ENCODE measurements at places on chromosomes 7 and 10.

GRCh38 chr10:49179699-49180443, 8.3 kb downstream of the TMEM273 start:
- DNase-seq: no peak

DNA sequence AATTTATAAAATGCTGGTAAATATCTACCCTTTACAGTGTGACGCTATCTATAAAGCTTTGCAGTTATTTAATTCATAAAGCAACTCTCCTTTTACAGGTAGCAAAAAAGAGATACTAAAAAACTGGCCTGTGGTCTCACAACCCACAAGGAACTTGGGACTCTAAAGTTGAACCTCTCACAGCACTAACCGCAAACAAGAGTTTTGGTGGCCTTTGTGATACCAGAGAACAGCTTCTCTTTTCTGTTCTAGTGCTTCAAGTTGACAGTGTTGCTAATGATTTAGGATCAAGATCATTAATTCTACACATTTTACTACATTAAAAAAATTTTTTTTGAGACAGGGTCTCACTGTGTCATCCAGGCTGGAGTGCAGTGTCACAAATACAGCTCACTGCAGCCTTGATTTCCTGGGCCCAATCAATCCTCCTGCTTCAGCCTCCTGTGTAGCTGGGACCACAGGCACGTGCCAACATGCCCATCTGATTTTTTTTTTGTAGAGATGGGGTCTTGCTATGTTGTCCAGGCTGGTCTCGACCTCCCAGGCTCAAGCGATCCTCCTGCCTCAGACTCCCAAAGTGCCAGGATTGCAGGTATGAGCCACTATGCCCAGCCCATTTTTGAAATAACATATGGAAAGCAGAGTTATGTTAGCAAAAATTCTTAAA, 56.0 kb upstream of the ST8SIA6 start:
- no peak for DNase-seq

DNA sequence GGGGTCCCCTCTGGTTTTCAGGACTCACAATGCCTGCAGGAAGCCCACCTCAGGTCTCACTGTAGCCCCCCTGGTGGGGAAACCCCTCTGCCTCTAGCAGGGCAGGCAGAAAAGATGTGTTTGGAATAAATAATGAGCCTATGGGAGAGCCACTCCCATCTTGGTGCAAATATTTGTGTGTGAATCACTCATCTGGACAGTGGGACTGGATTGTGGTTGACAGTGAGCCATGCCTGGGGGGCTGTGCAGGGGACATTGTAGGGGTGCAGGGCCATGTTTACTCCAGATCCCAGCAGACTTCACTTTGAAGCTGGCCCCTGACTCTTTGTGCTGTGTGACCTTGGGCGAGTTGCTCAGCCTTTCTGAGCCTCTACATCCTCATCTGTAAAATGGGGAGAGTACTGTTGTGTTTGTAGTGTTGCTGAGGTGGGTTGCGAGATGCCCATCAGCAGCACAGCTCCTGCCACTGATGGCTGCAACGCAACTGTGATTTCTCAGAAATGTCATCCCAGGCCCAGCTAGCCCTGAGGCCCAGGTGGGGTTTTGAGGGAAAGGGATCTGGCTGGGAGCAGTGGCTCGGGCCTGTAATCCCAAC, 20.7 kb downstream of the GTF2IRD1 start:
- DNase-seq: no peak

DNA sequence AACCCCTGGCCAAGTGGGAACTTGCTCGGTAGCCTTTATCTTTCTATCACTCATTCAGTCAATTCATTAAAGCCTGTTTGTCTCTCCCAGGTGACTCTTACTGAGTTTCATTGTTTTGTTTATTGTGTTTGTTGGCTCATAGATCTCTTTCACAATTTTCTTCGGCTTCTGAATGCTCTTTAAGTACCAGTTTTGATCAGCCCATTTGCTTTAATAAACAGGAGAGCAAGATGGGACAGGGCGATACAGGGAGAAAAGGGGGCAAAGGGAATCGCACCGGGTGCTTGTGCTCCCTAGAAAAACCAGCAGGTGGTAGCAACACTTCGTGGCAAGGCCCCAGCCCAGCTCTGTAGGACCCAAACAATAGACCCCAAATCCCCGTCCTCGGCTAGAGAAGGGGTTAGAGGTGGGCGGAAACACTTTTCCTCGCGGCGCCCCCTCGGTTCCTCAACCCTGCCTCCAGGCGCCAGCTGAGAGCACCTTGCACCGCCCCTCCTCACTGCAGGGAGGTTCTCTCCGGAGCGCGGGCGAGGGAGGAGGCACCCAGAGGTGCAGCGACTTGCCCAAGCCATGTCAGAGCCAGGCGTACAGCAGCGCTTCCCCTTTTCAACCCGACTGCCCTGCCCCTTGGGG, 1.0 kb upstream of the EPHB6 start:
- peak; percentile 76 for DNase-seq

- no peak for DNase-seq
Observed at GRCh38 chr10:114352653-114353298, 51.5 kb downstream of the AFAP1L2 start.

DNA sequence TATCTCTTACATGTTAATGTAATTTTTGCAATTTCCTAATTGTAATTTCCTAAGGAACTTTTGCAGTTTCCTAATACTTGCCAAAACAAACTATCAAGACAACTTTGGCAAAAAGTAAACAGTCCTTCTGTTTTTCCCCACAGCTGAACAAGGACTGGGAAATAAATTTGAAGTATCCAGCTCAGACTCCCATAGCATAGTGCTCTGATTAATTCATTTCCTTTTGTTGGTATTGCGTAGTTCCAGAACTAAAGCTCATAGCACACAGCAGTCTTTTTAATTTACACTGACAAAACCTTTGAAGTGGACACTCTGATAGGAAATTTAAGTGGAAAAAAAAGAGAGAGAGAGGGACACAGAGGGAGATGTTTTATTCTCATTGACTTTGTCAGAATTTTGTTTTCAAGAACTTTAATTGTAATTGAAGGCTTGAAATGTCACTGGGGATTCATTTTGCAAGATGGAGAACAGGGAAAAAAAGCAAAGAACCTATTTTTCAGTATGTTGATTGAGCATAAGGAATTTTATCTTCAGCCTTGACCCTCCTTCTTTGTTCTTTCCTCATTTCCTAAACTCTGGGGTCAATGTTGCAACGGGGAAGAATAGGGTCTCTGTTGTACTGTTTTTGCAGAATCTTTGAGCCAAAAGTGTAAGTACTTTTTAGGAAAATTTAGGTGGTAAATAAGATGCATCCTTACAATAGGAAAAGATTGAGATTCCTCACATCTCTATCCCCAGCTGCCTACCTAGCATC, 232.2 kb upstream of the NPSR1 start:
- no peak for DNase-seq

GRCh38 chr7:79090543-79090942, 362.9 kb downstream of the MAGI2 start:
- DNase-seq: no peak

- no peak for DNase-seq
Observed at GRCh38 chr10:104472505-104472904, 118.9 kb downstream of the CFAP58 start.

DNA sequence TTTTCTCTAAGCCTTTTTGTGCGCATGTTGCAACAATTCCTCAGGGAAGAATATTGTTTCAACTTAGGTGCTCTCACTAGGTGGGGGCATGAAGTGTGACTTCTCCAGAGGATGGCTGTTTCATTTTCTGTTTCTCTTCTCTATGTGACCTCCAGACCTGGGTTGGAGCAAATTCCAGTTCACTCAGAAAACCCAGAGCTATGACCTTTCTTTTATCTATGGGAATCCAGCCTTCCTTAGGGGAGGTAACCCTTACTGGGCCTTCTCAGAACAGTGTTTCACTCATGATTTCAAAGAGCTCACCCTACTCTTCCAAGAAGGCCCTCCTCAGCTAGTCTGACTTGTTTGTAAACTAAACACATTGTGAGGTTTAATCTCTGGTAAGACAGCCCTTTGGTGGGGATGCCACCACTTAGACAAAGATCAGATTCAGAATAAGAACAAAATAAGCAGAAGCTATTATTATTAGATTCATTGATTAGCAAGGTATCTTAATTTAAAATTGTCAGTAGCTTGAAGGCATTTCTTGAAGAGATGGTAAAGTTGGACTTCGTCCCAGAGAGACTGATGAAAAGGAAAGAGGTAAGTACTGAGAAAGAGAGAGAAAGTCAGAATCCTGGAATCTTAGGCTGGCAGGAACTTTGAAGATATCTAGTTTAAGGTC, 16.6 kb upstream of the TAS2R60 start:
- DNase-seq: no peak

- no peak for DNase-seq
Observed at GRCh38 chr7:45574669-45575500, 717 bp downstream of the ADCY1 start.

GRCh38 chr10:35270100-35270499, 66.2 kb upstream of the CCNY start:
- DNase-seq: no peak

DNA sequence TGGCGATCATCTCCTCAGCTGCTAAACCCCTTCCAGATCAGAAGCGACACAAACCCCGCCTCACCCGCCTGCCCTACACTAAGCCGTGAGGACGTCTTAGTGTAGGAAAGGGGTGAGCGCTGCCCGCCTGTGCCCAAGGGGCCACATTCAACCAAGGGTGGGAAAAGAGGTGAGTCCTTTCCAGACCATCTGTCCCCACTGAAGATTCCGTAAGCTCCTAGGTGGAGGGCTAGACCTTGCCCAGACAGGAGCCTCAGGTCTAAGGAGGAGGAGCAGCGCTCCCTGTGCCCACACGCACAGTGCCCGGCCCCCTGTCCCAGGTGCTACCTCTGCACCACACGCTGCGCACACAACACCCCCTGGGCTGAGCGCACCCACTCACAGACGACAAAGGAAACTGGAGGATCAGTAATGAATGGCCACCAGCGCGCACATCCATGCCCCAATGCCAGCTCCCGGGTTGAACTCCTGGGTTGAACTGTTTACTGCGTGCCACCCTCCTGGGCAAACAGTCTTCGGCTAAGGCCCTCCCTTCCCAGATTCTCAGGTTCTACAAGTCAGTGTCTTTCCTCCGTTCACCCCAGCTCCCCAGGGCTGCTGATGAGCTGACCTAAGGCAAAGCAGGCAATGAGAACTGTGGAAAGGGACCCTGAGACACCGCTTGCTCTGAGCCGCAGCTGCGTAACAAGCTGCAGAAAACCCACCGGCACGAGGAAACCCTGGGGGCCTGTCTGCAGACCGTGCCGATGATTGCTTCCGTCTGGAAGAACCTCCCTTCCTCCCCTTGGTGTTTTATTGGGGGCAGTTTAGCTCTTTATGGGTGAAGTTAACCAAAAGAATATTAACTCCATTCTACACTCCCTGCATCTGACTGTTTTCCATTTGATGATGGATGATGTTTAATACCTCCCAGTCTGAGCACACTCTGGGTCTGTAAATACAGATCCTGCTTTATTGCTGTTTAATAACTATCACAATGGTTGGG, 185.9 kb downstream of the MAD1L1 start:
- DNase-seq: no peak

DNA sequence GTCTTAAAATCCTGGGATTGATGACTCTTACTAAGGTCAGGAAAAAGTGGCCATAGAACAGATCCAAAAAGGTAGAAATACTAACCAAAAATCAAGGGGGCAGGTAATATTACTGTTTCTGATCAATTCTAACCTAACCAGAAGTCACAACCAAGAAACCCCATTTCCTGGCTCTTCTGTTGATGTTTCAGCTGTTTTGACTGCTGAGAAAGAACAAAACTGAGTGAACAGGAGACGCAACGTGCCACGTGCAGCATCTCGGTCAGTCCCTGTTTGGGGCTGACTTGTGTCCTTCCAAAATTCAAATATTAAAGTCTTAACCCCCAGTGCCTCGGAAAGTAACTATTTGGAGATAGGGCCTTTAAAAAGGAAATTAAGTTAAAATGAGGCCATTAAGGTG, 56.8 kb downstream of the JAZF1 start:
- no peak for DNase-seq

- no peak for DNase-seq
Observed at GRCh38 chr7:129917934-129918333, 34.8 kb downstream of the UBE2H start.

DNA sequence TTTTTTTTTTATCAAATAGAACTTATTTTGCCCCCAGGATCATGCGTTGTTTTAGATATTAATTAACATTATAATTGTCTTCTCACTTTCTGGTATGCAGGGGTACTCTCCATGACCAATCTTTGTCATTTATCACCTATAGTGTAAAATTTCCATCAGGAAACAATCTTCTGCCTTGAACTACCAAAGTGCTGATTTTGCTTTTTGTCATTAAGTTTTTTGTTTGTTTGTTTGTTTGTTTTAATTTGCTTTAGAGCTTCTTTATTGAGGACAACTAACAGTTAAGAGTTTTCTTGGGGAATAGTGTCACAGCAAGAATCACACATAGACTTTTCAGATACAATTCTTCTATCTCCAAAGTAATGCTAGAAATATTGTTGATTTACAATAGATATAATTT, 171.2 kb upstream of the PRPS1L1 start:
- DNase-seq: no peak

- peak; percentile 40 for DNase-seq
Observed at GRCh38 chr7:11228515-11228914, 254.8 kb downstream of the PHF14 start.

DNA sequence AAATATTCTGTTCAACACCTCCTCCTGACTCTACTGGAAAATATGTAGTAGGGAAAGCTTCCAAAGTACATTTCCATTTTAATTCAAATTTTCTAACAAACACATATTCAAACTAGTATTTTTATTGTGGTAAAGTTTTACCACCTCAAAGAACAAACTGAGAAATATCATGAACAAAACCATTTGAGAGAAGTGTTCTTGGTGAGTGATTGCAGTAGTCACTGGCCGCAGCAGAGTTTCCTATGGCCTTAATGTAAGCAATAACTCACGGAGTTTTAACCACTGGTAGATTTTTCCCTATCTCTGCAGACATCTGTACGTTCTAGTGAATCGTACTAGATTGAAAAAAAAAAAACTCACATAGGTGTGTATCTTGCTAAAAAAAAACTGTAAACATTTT, 487.0 kb upstream of the FZD8 start:
- DNase-seq: no peak

DNA sequence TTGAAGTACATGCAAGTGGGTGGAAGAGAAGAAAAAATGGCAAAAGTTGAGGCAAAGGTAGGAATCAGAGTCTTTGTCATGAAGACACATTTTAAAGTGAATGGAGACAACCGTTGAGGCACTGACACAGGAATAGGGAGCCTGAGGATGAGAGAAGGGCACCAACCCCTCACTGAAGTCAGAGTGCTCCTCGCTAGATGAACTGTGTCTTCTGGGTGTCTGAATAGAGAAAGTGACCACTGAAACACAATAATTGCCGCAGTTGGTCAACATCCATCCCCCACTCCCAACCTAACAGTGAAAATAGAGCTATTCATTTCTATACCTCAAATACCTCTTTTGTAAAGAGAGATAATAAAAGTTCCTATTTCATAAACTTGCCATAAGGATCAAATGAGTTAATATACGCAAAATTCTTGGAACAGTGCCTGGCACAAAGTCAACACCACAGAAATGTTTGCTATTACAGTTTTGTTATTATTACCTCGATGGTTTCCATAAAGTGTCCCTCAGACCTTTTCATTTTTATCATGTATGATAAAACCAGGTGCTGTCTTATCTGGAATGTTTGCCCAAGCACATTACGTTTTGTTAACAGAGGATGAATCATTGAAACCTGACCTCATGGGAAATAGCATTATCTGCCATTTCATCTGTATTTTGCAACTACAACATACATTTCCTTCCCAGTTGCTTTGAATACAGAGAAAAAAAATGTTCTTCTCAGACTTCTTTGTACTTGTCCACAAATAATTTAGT, 61.8 kb upstream of the SP4 start:
- peak; percentile 62 for DNase-seq

GRCh38 chr10:93854975-93855374, 38.8 kb upstream of the SLC35G1 start:
- DNase-seq: no peak
